ENCODE measurements at places on chromosomes 5 and 9. TPM values are rescaled to one million over a fixed set of nuclear protein-coding genes. Genes with fewer than 3 reads are reported as not detected.

The LCN1 gene
- not detected for polyA plus RNA-seq

- DNase-seq, result peak; percentile 82
Measured at GRCh38 chr9:84151236-84151635, 170.6 kb downstream of the RMI1 start.

- no peak for DNase-seq
Measured at GRCh38 chr5:149578896-149579295, 2.4 kb upstream of the ARHGEF37 start.

The ISOC1 gene
- 31.2 TPM for polyA plus RNA-seq

The TMEM203 gene
- polyA plus RNA-seq, result 37.4 TPM

- DNase-seq, result no peak
Measured at GRCh38 chr5:116273448-116274242, 188.8 kb downstream of the COMMD10 start.

- no peak for DNase-seq
Measured at GRCh38 chr5:139841549-139841948, 45.9 kb downstream of the PSD2 start.

- DNase-seq, result no peak
Measured at GRCh38 chr9:126198854-126199253, 127.8 kb upstream of the MVB12B start.

GRCh38 chr9:95750725-95751519 is 124.6 kb upstream of the ERCC6L2 start:
- DNase-seq, result no peak

The DBH gene
- 0.26 TPM for polyA plus RNA-seq

DNA sequence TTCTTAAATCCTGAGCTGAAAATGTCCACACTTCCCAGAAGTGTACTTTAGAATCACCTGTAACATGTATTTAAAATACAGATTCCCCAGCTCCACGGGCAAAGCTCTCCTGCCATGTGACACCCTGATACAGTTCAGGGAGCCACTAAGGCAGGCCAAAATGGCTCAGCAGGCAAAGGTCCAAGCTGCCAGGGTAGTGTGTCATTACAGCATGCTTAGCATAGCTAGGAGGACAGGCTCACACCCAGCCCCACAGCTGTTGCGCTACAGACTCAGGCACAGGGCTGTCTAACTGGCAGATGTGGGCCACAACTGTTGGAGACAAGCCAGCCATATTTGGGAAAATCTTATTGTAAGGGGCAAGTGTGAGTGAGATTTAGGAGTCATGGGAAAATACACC is 73.0 kb downstream of the C9orf85 start:
- no peak for DNase-seq

DNA sequence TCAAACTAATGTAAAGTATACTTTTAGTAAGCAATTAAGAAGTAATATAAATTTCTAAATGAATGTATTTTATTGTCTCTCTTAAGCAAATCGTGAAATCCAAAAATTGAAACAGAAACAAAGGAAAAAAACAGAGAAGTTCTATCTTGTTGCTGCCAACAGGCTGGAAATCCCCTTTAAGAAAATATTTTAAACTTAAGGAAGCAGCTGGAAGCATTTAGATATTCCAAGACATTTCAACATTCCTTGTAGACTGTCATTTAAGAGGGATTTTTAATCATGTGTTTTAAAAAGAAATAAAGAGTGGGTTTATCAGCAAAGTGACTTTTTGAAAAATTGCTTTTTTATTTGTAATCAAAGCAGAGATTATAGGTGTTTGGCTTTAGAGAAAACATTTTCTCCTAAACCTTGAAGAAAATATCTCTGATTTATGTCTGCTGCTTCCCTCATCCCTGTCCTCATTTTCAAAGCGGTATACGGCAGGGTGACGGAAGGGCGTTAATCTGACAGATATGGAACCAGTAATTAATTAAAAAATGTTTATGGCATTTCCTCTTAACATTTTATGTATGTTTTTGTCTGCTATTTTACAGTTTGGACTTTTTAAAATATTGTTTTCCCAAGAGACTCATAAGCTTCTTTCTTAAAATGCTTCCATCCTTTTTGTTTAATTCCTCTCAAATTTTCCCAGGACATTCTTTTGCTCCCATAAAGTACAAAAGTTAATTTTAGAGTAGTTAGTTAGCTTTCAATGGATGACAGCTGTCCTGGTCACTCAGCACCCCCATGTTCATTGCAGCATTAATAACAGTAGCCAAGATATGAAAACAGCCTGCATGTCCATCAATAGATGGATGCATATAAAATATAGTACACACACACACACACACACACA is 245.6 kb downstream of the LURAP1L start:
- DNase-seq, result no peak

GRCh38 chr9:120579139-120580050 is 572 bp downstream of the CDK5RAP2 start:
- DNase-seq, result peak; percentile 76

GRCh38 chr9:125810161-125810560 is 63.0 kb downstream of the PBX3 start:
- DNase-seq, result no peak

The ADCY2 gene
- 20.0 TPM for polyA plus RNA-seq

- no peak for DNase-seq
Measured at GRCh38 chr5:143024228-143024920, 254.2 kb downstream of the ARHGAP26 start.

- no peak for DNase-seq
Measured at GRCh38 chr5:13939638-13940037, 4.8 kb downstream of the DNAH5 start.

The BRINP1 gene
- polyA plus RNA-seq, result 11.8 TPM

- DNase-seq, result no peak
Measured at GRCh38 chr9:136262671-136263178, 17.1 kb upstream of the QSOX2 start.

The CXCL14 gene
- 1.7 TPM for polyA plus RNA-seq

The WDR38 gene
- polyA plus RNA-seq, result not detected

- DNase-seq, result no peak
Measured at GRCh38 chr5:116130471-116130870, 45.6 kb downstream of the COMMD10 start.

- no peak for DNase-seq
Measured at GRCh38 chr5:41754857-41755256, 115.4 kb downstream of the OXCT1 start.

GRCh38 chr9:626596-626995 is 214.9 kb upstream of the DMRT1 start:
- no peak for DNase-seq

DNA sequence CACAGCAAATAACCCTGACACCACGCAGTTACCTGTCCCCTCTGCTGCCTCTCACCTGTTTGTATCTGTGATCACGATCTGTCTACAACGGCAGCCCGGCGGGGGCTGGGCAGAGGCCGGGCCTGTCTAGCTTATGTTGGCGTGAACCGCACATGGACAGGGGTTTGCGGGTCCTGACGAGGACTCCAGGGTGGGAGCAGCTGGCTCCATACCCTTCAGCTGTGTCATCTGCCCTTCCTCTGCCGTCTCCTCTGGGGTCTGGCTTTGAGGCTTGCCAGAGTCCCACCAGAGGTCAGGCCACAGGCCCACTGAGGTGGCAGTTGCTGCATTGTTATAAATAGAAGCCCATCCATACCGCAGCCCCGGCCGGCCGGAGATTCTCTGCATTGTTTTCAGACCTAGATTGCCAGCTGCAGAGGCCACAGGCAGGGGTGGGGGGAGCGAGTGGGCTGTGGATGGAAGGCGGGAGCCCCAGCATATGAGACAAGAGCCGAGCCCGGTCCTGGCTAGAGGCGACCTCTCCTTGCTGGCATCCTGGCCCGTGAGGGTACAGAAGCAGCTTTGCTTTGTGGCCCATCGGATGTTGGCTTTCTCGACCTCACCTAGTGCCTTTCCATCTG is 37.8 kb downstream of the FAM78A start:
- DNase-seq, result no peak

The IFNA1 gene
- polyA plus RNA-seq, result not detected

GRCh38 chr5:151086905-151087360 is 6.1 kb upstream of the TNIP1 start:
- no peak for DNase-seq

DNA sequence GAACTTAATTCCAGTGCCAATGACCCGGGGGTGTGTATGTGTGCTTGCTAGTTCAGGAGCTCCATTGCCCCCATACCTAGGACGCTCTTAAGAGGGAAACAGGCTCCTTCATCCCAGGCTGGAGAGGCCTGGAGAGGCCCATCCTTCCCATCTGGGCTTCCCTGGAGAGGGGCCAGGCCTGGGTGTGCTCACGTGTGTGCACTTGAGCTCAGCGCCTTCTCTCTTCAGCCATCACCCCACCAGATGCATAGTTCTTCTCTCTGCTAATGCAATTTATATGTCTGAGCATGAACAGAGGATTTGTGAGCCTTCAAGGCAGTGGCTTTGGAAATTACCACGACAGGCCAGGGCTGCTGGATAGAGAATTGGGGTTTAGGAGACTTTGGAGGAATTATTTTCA is 48.6 kb upstream of the SHB start:
- DNase-seq, result no peak

- DNase-seq, result peak; percentile 92
Measured at GRCh38 chr5:171418316-171418981, 998 bp upstream of the FGF18 start.

DNA sequence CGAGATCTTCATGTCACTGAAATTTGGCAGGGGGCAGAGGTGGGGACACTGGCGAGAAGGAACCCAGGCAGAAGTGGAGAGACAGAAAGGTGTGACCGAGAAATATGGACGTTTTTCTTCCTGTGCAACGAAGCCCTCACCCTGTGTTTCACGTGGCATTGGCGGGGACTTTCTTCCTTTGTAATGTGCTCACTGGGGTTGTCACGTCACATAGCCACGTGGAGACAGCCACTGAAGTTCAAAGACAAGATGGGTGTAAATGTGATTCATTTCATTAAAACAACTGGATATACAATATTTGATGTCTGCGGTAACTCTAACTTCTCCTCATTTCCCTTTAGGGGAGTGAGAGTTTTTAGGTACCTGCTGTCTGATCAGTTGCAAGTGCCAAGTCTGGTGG is 225.7 kb downstream of the FSTL4 start:
- no peak for DNase-seq

DNA sequence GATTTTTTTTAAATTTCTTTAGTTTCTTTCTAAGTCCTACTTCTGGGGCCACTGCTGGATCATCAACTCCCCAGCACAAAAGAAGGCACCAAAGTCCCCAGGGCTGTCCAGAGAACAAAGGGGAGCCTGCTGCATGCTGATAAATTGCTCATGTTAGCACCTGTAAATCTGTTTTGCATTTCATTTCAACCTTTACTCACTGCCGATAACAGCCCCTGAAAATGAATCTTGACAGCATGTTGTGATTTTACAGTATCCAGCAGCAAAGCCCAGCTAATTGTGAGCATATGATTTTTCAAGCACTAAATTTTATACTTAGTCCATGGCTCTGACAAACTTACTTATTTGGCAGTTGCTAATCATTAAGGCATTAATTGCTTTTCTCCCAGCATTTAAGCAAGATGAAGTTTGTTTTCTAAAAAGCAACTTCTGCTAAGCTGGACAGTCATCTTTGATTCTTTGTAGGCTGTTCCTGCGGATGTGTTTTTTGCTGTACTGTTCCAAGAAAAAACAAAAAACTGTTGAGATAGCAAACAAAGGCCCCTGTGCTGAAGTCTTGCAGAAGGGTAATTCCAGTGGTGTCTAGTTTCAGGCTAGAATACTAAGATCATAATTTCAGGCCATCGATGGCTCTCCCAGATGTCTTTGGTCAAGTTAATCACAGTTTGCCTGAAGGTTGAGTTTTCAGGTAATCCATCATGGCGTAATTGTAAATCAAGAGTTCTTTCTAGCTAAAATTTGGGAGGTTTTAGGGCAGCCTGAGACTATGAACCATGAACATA is 73.1 kb upstream of the GAS1 start:
- DNase-seq, result no peak

The DRD1 gene
- 0.11 TPM for polyA plus RNA-seq

GRCh38 chr5:134503088-134503936 is 22.2 kb upstream of the JADE2 start:
- peak; percentile 64 for DNase-seq

- no peak for DNase-seq
Measured at GRCh38 chr5:43202380-43202779, 10.4 kb downstream of the NIM1K start.

GRCh38 chr5:118310401-118310800 is 677.9 kb downstream of the DTWD2 start:
- DNase-seq, result no peak

DNA sequence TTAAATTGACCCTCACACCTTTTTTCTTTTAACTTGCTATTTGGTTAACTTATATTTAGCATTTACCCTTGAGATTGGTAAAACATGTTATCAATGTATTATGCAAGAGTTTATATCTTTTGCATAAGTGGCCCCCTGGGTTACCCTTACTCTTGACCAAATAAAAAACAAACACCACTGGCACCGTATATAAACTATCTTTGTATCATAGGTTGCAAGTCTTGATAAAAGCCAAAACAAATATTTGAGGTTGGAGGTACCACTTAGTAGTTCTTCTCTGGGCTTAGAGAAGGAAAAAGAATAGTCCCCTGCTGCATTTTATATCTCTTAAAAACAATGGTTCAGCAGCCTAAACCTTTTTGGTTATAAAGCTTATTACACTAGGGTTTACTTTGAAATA is 61.3 kb downstream of the WDR36 start:
- no peak for DNase-seq

DNA sequence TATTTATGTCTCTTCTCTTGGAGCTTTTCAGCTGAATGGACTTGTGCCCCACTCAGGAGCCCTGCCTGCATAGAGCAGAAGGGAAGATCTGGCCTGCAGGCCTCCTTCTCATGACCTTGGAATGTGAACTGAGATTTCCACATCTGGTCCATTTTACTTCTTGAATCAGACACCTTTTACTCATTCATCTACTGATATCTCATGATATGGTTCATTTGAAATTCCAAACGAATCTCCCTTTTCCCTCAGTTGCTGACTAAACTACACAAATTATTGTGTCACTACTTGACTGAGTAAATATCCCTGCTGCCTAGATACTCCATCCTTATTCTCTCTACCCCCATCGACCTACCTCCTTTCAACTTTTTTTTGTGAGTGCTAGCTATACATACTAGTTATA is 138.7 kb downstream of the PLCXD3 start:
- DNase-seq, result no peak

DNA sequence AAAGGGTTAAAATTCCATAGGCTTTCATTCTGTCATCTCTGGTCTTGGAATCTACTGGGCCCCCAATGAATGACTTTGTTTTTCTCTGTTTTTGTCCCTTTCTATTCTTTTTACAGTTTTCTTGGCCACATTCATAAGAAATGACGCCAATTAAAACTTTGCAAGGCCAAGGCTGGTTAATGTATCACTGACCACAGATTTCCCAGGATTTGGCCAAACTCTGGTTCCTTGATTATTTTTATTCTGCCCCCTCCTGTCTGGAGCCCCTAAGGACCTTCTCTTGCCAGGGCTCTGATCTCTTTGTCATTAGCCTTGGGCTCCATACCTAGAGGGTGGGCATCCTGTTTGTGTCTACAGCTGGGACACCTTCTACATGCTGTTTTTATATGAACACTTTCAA is 388.9 kb upstream of the PAPPA start:
- DNase-seq, result no peak

The IARS1 gene
- 94.6 TPM for polyA plus RNA-seq
